ENCODE measurements at places on chromosomes 6 and 20.

GRCh38 chr6:159092631-159093030, 47.8 kb upstream of the TAGAP start:
- no peak for DNase-seq

DNA sequence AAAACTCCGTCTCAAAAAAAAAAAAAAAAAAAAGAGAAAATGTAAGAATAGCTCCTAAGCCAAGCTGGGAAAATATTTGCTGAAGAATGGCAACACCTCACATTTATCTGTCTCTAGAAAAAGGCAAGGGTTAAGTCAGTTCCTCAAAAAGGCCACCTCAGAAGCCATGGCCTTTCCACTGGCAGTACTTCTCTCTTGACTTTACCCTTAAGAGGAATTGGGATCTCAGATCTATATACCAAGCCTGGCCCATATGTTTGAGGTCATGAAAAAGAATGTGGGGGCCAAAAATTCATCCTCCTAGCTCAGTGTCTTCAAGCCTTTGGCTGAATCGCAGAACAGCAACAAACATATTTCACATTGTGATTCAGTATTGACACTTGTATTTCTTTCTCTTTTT, 10.9 kb upstream of the NCOA3 start:
- DNase-seq = no peak

GRCh38 chr20:53579581-53580375, 13.9 kb downstream of the ZNF217 start:
- no peak for DNase-seq

DNA sequence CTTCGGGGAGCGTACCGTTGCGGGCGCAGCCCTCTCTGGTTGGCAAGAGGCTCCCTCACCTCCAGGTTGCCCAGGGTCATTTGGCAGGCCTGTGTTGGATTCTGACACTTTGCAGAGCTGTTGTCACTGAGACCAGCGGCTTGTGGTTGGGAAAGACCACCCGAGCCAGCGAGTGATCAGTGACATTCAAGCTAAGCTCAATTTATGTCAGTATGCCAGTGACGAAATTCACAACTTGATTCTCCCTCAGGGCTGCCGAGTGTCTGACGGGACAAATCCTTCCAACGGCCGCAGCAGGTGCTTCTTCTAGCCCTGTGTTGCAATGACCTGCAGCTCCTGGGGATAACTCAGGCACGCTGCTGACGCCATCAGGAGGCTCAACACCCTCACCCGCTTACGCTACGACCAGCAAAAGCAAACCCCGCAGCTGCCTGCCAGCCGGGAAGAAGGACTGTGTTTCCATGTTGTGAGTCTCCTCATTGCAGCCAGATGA, 16.9 kb upstream of the SLC22A2 start:
- DNase-seq = no peak

- DNase-seq = no peak
Measured at GRCh38 chr6:139406577-139407343, 32.3 kb upstream of the CITED2 start.

- no peak for DNase-seq
Measured at GRCh38 chr6:125201961-125202729, 48.6 kb downstream of the TPD52L1 start.

DNA sequence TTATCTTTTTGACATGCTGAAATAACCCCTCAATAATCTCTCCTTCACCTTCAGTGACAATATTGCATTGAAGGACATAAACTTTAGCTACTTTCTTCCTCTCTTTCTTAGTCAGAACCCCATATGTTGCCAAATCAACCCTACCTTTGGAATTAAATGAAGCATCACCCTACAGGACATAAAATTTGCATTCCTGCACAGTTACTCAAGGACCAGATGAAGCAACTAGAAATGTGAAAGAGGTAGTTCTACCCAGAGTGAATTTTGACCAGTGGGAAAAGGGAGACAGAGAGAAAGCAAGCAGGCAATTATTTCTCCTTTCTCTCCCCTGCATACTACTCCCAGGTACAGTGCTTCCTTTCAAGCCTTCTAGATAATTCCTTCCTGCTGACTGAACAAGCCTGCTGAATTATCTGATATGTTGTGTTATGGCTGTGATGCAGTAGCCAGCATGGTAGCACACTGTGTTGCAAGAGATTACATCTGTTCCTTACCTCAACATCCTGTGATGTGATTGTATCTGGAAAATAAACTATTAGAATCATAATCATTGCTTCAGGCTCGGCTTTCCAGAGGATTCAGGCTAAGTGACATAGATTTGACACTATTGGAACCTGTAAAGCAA, 16.6 kb downstream of the TENT5A start:
- DNase-seq = no peak

GRCh38 chr6:19214231-19214630, 622.9 kb upstream of the ID4 start:
- no peak for DNase-seq

GRCh38 chr6:40529919-40530318, 57.2 kb downstream of the LRFN2 start:
- no peak for DNase-seq

DNA sequence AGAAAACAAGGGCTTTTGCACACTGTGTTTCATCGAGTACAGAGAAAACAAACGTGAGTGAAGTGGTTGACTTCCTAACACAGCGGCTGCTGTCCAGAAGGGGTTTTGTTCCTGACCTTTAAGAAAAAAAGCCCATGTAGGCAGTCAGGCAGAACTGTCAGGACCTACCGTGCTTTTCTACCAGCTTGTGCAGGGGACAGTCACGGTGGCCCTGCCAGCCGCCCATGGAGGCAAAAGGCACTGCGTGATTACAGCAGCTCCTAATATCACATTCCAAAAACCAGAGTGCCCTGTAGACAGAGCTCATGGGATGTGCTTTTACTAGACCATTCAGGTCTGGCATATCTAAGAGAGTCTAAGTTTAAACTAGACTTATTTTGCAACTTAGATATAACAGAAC, 12.2 kb downstream of the TNFAIP3 start:
- no peak for DNase-seq

DNA sequence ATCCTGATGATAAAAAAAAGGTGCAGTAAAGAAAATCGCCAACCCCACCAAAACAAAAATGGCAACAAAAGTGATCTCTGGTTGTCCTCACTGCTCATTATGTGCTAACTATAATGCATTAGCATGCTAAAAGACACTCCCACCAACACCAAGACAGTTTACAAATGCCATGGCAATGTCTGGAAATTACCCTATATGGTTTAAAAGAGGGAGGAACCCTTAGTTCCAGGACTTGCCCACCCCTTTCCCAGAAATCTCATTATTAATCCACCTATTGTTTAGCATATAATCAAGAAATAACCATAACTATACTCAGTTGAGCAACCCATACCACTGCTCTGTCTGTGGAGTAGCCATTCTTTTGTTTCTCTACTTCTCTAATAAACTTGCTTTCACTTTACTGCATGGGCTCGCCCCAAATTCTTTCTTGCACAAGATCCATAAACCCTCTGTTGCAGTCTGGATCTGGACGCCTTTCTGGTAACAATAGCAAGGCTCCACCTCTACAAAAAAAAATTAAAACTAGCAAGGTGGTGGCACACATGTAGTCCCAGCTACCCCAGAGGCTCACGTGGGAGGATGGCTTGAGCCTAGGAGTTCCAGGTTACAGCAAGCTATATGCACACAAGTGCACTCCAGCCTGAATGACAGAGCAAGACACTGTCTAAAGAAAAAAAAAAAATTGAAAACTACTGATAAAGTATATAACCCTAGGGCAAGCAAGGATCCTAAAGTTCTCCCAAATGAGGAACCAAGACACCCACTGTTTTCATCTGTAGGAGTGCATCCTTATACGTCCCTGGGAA, 278.8 kb upstream of the JARID2 start:
- DNase-seq = no peak

- DNase-seq = no peak
Measured at GRCh38 chr6:47061309-47062300, 19.5 kb upstream of the ADGRF1 start.

DNA sequence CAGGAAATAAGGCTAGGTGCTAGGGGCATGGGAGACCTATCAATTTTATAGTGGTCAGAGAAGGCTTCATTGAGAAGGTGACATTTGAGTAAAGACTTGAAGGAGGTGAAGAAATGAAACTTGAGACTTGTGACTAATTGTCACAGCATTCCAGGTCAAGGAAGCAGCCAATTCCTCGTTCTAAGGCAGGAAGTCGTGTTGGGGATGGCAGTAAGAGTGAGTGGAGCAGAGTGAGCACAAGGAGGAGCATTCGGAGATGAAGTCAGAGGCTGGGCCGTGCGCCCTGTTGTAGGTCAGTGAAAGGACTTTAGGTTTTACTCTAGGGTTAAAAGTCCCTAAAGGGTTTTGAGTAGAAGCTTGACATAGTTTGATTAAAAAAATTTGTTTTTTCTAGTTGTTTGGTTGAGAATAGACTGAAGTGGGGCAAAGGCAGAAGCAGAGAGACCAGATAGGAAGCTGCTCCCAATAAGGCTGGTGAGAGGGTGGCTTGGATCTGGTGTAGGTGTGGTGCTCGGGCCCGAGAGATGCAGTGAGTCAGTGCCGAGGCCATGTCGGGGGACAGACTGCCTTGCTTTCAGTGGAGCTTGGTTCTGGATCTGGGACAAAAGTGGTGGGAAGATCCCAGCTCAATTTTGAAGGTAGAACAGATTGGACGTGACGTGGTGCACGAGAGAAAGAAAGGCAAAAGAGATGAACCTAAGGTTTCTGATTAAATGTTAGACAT, 2.6 kb upstream of the RSPH3 start:
- no peak for DNase-seq

DNA sequence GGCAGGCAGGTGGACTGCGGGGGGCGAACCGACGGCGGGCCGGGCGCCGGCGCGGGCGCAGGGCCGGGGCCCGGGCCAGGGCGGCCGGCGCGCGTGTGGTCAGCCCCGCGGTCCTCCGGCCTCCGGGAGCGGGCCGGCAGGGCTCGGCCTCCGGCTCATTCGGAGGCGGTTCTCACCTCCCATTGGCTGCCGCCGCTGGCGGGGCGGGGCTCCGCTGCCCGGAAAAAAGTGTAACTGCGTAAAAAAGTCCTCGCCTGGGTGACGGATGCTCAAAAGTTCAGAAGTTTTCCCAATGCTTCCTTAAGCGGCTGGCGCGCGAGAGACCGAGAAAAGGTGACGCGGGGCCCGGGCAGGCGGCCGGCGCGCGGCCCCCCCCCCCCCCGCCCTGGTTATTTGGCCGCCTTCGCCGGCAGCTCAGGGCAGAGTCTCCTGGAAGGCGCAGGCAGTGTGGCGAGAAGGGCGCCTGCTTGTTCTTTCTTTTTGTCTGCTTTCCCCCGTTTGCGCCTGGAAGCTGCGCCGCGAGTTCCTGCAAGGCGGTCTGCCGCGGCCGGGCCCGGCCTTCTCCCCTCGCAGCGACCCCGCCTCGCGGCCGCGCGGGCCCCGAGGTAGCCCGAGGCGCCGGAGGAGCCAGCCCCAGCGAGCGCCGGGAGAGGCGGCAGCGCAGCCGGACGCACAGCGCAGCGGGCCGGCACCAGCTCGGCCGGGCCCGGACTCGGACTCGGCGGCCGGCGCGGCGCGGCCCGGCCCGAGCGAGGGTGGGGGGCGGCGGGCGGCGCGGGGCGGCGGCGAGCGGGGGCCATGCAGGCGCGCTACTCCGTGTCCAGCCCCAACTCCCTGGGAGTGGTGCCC, at the start of gene FOXC1:
TSS of gene FOXC1 (plus strand) at position 268 of the 849 bp plus-strand sequence. CDS start at position 799, 531 bp downstream.
- peak; percentile 65 for DNase-seq

- DNase-seq = peak; percentile 75
Measured at GRCh38 chr6:160766989-160767646, 65.1 kb downstream of the PLG start.

GRCh38 chr6:112636650-112637262, 289.6 kb downstream of the RFPL4B start:
- no peak for DNase-seq

DNA sequence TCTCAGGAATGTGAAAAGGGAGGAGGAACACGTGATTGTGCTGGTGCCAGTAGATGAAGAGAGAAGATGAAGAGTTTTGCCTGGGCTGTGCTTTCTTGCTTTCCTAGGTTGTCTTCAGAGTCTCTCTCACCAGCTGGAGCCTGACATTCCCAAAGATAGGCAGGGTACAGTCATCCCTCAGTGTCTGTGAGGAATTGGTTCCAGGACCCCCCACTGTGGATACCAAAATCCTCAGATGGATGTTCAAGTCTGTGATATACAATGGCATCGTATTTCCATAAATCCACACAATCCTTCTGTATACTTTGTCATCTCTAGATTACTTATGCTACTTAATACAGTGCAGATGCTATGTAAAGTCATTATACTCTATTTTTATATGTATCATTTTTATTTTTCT, 113.5 kb downstream of the SAMD5 start:
- no peak for DNase-seq

- no peak for DNase-seq
Measured at GRCh38 chr6:118889163-118889562, 4.8 kb upstream of the ASF1A start.

DNA sequence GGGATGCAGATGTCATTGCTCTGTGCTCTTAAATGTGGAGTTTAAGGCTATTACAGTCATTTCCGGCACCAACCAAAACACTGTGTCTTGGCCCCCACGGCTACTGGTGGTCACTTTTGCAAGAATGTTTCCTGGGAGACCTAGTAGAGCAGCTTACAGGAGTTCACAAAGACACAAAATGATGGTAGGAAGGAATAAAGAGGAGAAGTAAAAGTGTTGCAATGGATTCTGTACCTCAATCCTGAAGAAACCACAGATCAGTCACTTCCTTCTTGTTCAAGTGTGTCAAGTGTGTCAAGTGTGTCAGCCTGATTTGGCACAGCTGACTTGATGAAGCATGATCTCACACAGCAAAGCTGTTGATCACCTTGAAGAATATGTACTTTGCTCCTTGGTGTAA, 344.0 kb downstream of the PLCB1 start:
- DNase-seq = no peak

- no peak for DNase-seq
Measured at GRCh38 chr6:129211626-129212025, 328.7 kb downstream of the LAMA2 start.

DNA sequence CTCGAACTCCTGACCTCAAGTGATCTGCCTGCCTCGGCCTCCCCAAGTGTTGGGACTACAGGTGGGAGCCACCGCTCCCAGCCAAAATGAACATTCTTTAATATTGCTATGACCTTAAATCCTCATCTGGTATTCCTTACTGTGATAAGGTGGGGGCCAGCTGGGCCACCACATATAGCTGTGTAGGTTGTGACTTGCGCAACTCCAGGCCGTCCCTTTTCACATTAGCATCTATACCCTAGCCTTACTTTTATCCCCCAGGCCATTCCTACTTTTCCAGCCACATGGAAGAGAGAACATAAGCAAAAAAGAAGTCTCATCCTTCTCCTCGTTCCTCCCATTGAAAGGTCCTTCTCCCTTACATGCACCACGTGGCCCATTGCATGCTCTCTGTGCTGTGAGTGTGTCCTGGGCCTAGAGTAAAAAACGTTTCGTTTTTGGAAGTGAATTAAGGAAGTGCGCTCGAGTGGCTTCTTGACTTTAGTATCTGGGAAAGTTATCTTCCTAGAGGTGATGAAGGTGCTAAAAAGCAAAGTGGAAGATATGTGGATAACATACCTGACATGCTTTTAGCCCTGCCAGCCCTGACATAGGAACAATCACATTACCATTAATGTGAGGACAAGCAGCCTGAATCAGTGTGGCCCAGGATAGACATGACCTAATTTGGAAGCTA, 56.8 kb upstream of the KIF13A start:
- no peak for DNase-seq

DNA sequence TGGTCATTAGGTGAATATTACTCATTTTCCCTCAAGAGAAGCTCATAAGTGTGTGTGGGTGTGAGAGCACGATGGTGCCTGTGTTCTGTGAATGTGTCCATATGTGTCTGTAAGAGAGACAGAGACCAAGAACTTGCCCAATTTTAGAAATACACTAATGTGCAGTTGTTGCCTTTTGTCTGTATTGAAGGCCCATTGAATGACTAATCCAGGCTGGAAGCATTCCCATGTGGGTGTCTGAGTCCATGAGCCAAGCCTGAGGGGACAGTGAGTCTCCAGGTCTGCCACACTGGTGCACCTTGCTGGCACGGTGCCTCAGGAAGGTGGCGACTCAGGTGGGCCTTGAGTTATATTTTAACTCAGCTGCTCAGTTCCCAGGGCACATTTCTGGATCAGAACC, 25.5 kb upstream of the ASXL1 start:
- DNase-seq = no peak

All from NCI-H146 (cell line).